ENCODE measurements at places on chromosomes 5 and 9. TPM values are rescaled to one million over a fixed set of nuclear protein-coding genes. Genes with fewer than 3 reads are reported as not detected.

Gene PPP3R2
- not detected for total RNA-seq

Gene ARHGEF37
- 5.5 TPM for total RNA-seq

Gene CORO2A
- total RNA-seq, result 2.9 TPM

Gene ARL14EPL
- total RNA-seq, result not detected

DNA sequence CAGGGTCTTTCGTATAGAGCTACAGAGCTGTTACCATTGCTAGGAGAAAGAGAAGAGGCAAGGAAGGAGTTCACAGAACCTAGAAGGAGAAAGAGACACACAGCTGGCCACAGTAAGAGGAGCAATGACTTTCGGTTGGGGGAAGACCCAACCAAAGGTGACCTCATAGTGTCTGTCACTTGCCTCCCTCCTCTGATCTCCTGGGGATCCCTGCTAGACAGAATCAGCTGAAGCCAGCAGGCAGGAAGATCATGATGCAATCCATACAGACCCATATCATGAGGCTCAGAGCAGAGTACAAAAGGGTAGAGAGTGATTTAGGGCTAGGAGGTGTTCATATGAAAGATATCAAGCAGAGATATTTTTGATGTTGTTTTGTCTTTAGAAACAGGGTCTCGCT is 26.0 kb upstream of the EPB41L4B start:
- no peak for DNase-seq

DNA sequence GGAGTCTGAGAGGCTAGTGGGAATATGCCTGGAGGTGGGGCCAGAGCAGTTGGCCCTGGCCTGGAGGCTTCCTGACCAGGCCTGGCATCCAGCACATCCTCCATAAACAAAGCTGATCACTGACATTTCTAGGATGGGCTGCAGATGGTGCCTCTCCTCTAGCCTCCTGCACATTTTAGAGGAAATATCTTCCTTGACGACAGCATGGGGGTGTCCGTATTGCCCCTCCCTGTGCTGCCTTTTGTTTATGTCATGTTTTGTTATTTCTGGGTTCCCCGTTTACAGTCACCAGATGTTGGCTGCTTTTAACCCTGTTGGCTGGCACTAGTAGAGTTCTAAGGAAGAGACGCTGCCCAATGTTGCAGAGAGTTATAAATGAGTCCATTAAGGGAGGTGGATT is 148.5 kb downstream of the PHF2 start:
- no peak for DNase-seq

- no peak for DNase-seq
Measured at GRCh38 chr9:24118190-24118589, 292.1 kb upstream of the ELAVL2 start.

DNA sequence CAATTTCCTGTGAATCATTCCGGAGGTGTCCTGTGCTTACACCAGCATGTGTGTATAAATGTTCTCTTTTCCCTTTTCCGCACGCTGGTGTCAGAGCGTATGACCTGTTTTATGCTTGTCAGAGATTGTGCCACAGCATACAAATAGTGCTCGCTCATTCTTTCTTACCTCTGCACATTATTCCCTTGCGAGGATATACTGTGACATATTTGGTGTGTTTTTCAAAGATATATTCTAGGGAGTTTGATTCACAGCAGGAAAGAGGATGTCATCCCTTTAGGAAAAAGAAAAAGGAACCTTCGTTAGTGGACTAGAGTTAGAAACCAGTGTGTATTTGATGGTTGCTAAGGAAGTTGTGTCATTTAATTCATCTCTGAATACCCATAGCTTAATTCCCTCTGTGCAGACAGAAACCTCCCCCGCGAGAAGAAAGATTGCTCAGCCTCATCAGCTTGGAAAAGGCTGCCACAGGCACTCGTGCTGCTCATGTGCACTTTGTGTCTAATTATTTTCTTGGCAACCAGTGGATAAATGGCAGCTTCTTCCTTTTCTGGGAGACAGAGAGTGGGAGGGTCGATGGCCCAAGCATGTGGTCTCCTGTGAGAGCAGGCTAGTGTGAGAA is 14.7 kb upstream of the CCIN start:
- peak; percentile 73 for DNase-seq

GRCh38 chr5:149632311-149633251 is 51.3 kb downstream of the ARHGEF37 start:
- DNase-seq, result no peak

GRCh38 chr9:79026316-79026715 is 545.4 kb upstream of the TLE4 start:
- peak; percentile 5 for DNase-seq

DNA sequence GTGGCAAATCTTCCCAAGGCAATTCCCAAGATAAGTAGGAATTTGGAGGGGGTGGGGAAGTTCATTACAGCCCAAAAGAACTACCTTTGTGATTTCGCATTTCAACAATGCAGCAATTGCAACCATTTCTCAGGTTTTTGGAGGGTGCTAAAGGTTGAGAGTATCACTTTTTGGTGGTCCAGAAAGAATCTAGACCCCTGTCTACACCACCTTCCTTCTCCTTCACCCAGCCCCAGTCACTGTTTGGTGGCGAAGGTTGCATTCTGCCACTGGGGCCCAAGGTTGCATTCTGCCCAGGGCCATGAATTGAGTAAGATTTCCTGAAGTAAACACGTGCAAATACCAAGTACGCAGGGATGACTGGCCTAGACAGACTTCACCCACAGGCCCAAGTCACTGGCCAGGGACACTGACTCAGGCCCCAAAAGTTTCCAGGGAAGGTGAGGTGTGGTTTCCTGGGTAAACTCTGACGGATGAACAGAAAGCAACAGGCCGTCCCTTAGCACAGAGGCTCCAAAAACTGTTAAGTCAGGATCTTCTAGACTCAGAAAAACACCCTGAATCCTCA is 5.7 kb downstream of the PDE6A start:
- no peak for DNase-seq

- peak; percentile 38 for DNase-seq
Measured at GRCh38 chr5:66596636-66597182, 516 bp downstream of the MAST4 start.
